Muscle of arm (tissue), 14 donors: ENCODE measurements at places on chromosomes 5 and 9. TPM values are rescaled to one million over a fixed set of nuclear protein-coding genes. Genes with fewer than 3 reads are reported as not detected.
A peak's percentile ranks its signal among the peaks of the same experiment; 100 is the strongest.

DNA sequence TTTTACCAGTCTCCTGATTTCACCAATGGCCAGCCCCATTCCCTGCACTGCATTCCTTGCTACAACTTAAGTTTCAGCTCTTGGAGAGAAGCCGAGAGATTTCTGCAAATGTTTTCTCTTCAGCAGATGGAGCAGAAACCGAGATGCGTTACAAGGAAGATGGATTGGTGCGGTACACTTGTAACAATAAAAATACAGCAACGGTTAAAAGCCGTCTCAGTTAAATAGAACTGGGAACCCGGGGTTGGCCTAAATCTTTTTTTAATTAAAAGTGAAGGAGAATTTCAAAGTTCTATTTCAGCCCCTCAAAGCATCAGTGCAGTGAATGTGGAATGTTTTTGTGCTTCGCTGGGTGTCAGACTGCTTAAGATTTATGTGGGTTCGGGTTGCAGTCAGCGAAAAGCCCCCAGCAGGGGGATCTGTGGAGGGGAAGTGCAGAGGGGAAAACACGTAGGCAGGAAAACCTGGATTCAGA, 19.8 kb downstream of the BRINP1 start:
- DNase-seq = peak; percentile 5

DNA sequence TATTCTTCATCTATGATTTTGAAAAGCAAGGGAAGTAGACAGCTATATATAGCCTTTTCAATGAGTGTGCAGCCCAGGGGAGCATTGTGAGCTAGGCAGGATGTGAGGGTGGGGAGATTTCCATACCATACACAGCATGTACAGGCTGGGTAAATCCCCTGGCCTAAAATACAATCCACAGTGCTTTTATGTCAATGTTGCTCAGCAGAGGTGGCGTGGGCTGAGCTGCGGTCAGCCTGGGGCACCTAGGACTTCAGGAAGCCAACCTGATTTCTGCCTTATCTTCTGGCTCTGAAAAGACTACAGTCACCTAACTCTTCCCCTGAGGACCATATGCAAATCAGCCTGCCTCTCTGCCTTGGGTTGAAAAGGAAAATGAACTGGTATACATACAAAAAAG, 6.3 kb upstream of the GARIN3 start:
- DNase-seq = no peak

DNA sequence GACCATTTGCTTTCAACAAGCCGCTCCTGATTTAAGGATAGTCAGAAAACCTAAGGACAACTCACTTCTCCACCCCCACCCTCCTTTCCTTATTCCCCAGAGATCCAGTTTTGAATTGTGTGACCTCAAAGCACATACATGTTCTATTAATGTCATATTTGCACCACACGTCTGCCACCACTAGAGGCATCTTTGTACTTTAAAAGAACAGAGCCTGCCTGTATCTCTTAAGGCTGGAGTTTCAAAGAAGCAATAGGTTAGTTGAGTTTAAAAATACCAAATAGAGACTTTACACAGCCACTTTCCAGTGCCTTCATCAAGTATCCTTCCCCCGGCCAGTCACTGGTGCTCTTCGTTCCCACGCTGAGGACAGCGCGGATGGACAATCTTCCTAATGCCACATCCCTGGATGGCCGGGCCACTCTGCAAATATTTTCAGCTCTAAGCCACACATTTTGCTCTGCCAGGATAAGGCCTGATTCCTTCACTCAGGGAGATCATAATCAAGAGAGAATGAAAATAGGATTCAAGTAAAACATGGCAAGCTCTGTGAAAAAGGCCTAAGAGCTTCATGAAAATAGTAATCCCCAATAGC, 146.3 kb downstream of the SNCAIP start:
- DNase-seq = no peak

- DNase-seq = no peak
Measured at GRCh38 chr9:83639266-83639665, 16.3 kb downstream of the IDNK start.

DNA sequence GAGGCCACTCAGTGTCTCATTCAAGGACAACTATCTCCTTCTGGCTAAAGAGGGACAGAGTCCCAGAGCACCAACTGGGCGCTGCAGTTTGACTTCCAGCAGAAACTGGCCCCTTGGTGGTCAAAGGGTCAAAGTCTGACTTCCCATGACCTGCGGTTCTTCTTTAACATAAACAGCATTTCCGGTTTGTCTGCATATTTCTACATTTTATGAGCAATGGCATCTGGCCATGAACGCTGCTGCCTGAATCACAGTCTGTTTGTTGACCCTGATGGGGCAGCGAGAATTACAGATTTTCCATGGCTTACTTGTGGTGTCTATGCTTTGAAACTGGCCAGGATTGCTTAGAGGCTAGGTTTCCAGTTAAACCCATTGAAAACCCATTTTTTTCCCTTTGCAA, 1.3 kb downstream of the TNFSF15 start:
- DNase-seq = peak; percentile 20

GRCh38 chr5:116273448-116274242, 188.8 kb downstream of the COMMD10 start:
- no peak for DNase-seq

DNA sequence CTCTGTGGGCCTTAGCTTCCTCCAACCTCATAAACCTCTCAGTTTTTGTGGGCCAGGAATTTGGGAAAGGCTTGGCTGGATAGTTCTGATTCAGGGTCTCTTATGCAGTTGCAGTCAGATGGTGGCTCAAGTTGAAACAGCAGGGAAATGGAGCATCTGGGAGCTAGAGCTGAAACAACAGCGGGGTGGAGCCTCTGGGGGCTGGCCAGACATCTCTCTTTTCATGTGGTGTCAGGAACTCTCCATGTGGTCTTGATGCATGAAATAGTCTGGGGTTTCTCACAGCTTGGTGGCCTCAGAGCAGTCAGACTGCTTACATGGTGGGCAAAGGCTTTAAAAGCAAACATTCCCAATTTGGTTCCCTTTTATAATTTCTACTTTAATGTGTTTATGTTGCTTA, 13.5 kb downstream of the ZNF346 start:
- no peak for DNase-seq

- no peak for DNase-seq
Measured at GRCh38 chr9:130390986-130391385, 53.8 kb upstream of the ASS1 start.

DNA sequence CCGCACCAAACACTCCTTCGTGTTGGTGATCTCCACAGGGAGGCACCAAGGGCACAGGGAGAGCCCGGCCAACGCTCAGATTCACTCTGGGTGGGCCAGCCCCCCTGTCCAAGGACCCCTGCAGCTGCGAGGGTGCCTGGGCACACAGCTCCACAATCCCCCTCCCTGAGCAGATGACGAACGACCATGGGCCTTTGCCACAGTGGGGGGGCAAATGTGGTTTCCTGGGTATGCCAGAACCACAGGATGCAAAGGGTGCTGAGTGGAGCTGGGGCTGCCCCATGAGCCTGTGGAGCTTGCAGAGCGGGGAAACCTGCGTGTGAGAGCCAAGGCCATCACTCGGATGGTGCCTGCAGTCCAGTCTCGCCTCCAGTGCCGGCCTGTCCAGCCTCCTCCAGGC, 31.0 kb downstream of the LPCAT1 start:
- no peak for DNase-seq

GRCh38 chr5:58671155-58671554, 88.3 kb downstream of the RAB3C start:
- DNase-seq = no peak

DNA sequence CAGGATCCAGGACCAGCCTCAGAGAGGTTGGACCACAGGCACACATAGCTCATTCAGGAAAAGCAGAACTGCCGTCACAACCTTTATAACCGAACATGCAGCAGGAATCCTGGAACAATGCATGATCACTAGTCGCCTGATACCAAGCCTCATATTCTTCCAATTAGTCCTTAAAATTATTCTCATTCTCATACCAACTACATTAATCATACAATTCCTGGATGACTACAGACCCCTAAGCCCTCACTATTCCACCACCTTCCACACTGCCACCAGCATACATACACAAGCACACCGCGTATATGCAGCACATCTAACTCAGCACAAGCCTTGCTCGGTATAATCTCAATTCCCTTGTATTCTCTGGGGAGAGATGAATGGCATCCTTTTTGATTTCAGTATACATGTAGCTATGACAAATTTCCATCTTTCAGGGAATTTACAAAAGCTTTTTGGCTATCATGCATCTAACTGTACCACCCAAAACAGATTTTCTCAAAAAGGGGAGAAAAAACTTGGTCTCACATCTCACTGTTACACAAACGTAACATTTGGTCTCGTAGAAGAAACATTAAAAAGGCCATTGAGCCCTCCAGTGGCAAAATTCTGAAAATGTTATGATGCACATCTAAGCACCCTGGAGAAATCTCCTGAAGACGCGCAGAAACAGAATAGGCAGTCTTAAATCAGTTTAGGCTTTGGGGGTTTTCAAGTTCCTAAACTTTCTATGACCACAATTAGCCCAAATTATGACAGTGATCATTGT, 46.2 kb downstream of the MCTP1 start:
- peak; percentile 35 for DNase-seq

GRCh38 chr5:172852490-172853354, 18.7 kb downstream of the ERGIC1 start:
- DNase-seq = no peak

GRCh38 chr5:137280656-137281055, 218.5 kb downstream of the SPOCK1 start:
- DNase-seq = no peak

- DNase-seq = no peak
Measured at GRCh38 chr5:134132372-134133187, 18.1 kb downstream of the TCF7 start.

DNA sequence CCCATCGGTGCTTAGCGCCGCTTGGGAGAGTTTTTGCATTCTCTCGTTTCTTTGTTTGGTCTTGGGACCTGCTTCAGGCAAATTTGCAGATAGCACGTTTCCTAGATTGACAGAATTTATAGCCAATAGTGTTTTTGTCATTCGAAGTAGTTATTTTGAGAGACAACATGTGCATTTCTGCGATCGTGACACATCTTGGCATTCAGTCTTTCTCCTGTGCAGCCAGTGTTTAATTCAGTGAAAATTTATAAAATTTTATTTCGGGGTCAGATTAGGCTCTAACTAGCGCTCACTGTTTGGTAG, 830 bp downstream of the PRRC1 start:
- DNase-seq = no peak

DNA sequence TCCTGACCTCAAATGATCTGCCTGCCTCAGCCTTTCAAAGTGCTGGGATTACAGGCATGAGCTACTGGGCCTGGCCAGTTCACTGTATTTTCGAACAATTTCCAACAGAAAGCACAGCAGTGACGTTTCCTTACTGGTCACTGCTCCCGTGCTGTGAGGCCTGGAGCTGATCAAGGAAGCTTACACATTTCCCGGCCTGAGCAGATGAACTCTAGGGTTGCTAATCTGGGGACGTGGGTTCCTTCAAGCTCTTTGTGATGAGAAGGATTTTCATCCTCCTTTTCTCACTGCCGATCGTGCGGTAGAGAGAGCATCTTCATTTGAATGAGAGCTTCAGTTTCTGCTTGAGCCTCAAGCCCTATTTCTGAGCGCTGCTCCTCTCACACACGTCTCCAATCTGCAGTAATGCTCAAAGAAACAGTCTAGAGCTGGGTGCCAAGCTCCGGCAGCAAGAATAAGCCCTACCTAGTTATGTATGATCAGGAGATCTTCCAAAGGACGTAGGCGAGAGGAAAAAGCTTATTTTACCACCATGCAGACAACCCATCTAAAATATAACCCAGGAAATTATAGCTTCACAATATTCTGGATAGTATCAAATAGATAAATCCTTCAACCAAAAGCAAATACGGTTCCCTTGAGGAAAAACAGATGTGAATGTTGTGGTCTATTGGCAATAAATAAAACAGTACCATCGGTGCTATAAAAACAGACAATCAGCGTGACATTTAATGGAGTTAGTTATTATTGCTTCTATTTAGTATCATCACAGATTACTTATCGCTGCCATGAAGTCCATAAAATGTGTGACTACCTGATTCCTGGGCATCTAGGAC, 7.3 kb upstream of the SPATA24 start:
- no peak for DNase-seq

- DNase-seq = no peak
Measured at GRCh38 chr5:169415371-169415770, 114.4 kb upstream of the SLIT3 start.

GRCh38 chr9:14321517-14322130, 7.7 kb upstream of the NFIB start:
- peak; percentile 54 for DNase-seq

DNA sequence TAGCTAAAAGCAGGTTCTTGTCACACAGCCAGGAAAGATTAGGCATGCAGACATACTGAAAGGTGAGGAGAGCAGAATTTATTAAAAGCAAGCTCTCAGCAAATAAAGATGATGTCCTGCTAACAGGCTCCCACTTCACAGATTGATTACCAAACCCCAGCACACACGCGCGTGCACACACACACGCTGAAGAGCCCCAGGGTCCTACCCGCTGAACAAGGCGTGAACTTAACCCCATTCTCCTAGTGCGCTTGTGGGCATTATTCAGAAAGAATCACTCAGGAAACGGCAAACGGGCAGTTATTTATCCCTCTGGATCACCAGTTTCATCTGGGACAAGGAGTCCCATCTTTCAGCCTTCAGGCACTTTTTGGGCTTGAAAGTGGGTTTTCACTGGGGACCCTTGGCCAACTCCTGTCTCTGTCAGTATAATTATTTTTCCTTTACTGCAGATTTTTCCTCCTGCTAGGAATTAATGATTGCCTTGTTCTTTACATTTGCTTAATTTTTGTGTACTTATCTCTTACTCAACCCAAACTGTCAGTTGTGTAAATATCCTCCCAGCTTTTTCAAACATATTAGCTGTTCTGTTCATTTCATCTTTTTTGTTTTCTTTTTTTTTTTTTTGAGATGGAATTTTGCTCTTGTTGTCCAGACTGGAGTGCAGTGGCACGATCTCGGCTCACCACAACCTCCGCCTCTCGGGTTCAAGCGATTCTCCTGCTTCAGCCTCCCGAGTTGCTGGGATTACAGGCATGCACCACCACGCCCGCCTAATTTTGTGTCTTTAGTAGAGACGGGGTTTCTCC, 92.6 kb downstream of the RIC1 start:
- DNase-seq = no peak

DNA sequence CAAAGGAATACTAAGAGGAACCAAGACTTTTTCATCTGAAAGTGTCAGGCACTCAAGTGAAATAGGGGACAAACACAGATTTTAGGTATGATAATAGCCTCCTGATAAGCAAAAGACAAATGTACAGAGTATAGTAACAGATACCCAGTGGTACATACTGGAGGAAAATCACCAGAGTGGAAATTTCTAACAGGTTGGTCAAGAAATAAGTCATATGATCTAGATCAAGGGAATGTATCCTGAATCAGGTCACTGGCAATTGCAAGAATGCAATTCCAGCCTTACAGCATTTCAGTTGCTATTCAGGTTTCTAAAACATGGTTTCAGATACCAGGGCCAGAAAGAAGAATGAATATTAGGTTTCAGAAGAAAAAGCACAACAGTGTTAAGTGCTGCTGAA, 82.2 kb upstream of the SLCO6A1 start:
- DNase-seq = no peak

DNA sequence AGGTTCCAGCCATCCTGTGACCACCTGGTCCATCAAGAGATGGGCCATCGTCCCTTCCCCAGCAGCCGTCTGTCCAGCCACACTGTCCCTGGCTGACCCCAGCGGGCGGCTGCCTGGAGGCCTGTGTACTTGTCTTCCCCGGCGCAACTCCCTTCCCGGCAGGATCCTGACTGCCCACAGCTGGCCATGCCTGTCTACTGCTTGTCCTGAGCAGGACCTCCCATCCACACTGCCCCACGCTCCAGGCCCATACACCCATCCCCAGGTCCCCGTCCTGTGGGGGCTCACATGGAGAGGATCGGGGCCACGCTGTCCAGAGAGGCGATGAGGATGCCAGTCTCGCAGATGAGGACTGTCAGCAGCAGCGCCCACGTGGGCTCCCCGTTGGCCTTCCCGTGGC, 35.5 kb downstream of the SLC12A7 start:
- no peak for DNase-seq

FOXD1 gene
- 0.67 TPM for polyA plus RNA-seq

NUTM2G gene
- 0.22 TPM for polyA plus RNA-seq

NR6A1 gene
- polyA plus RNA-seq = 0.64 TPM
